ENCODE measurements at places on chromosomes 16 and 17.

GRCh38 chr16:16063683-16064082 lies 114.3 kb downstream of the ABCC1 start:
- no peak for DNase-seq

DNA sequence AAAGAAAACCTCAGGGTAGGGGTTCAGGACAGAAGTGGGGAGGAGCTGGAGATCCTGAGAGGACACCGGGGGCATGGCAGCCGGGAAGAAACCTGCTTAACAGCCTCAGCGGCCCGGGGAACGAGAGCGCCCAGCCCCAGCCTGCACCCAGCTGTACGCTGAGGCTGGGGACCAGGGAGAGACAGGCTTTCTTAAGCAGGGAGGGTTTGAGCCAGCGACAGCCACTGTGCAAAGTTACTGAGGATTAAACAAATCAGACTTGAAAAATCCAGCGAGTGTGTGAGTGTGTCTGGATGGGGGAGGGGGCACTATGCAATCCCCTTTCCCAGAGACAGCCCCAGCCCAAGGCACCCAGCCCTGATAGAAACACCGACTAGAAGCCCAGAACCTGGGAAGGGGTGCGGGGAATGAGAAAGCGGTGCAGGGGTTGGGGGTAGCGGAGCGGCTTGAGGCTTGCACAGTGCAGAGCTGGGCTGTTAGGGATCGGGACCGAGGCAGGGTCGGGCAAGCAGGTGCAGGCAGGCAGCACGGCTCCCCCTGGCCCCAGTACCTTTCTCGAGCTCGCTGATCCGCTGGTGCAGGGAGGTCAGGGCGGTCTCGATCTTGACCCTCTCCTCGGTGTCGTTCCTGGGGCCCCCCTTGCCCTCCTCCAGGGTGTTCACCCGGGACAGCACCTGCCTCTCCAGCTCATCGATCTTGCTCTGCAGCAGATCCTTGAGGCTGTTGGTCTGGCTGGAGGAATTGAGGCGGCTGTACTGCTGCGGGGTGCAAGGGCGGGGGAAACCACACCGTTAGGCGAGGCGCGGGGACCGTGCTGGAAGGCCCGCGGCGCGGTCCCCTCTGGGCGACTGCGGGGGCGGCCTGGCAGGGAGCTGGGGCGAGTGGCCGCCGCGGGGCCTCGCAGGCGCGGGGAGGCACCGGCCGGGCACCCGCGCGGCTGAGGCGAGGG lies 1.2 kb downstream of the NPTX1 start:
- no peak for DNase-seq

GRCh38 chr16:30416047-30416603 lies 8.7 kb downstream of the ZNF771 start:
- no peak for DNase-seq

- DNase-seq: no peak
Observed at GRCh38 chr16:66256919-66257318, 109.6 kb upstream of the CDH5 start.

DNA sequence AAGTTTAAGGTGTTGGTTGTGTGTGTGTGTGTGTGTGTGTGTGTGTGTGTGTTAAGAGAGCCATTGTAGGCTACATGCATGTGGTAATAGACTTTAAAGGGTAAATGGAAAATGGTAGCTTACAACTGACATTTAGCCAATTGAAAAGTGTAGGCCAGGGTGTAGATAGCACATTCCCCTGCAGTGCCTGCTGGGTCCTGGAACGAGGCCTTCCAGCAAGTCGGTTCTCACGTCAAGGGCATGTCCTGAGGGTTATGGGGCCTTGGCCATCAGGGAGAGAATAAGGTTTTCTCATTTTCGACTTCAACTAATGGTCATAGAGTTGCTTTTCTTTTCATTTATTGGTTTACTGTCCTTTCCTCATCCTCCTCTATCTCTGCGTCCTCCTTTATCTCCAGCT lies 65.1 kb downstream of the RPTOR start:
- no peak for DNase-seq

- DNase-seq: no peak
Observed at GRCh38 chr16:3095869-3096268, 3.2 kb downstream of the ZSCAN10 start.

- no peak for DNase-seq
Observed at GRCh38 chr17:63426917-63427308, 19.2 kb downstream of the CYB561 start.

Data from activated effector memory CD4-positive, alpha-beta T cell treated with Interleukin-2 at 50 U/mL for 16 hours (primary cell).